ENCODE measurements at places on chromosomes 16 and 17.

DNA sequence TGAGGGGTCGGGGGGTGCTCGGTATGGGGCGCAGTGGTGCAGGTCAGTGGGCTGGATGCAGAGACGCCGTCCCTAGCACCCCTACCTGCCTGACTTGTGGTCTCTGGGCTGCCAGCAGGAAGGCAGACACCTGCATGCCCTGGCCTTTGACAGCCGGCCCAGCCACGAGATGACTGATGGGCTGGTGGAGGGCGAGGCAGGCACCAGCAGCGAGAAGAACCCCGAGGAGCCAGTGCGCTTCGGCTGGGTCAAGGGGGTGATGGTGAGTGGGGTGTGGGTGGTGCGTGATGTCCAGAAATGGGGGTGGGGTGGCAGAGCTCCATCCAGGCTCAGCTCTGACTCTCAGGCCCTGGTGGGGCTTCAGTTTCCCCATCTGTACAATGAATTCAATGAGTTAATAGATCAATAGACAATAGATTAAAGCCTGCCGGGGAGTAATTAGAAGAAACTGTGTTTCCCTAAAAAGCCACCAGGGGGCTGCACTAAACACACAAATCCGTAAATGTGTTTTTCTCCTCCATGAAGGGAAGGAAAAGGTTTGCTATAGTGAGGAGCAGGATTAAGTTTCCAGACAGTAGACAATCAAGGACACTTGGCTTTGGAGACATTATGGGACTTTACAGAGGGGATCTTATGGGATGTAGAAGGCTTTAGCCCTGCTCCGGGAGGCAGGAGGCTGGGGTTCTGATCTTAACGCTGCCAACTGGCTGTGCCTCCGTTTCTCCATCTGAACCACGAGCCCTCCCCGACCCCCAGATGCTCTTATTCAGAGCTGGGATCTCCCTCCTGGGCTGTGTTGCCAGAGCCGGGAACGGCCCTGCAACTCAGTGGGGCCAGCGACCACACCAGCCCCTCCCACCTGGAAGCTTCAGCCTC is 2.2 kb downstream of the SLC12A3 start:
- no peak for DNase-seq

DNA sequence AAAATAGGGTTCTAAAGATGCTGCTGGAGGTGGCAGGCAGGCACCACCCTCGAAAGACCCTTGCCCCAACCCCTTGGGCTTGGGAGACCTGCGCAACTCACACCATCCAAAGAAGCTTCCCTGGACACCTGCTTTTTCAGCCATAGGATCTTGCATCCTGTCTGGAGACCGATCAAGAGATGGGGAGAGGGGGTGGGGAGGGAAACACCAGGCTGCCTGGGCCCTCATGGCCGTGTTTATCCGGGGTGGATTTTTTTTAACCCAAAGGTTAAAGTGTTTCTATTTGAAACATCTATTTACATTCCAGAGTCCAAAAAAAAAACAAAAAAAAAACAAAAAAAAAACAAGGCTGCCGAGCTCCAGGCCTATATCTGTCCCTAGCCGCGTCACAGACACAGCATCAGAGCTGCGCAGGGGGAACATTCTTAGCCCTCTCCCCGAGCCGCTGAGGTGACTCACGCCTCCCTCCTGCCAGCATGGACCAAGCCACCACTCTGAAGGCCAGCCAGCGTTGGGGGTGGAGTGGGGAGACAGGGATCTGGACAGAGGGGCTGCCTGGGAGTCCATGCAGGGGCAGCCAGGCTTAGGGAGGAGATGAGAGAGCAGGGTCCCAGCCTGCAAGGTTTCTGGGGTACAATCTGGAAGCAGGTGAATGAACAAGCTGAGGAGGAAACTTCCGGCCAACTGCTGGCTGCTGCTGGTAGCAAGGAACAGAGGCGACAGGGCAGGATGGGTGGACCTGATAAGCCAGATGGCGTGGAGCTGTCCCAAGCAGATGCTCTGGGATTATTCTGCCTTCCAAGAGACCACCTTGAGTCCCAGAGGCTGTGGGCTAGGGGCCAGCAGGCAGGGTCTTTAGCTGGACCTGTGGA is 14.8 kb downstream of the HDAC5 start:
- no peak for DNase-seq

GRCh38 chr17:29007860-29008455 is 2.1 kb upstream of the SEZ6 start:
- no peak for DNase-seq

DNA sequence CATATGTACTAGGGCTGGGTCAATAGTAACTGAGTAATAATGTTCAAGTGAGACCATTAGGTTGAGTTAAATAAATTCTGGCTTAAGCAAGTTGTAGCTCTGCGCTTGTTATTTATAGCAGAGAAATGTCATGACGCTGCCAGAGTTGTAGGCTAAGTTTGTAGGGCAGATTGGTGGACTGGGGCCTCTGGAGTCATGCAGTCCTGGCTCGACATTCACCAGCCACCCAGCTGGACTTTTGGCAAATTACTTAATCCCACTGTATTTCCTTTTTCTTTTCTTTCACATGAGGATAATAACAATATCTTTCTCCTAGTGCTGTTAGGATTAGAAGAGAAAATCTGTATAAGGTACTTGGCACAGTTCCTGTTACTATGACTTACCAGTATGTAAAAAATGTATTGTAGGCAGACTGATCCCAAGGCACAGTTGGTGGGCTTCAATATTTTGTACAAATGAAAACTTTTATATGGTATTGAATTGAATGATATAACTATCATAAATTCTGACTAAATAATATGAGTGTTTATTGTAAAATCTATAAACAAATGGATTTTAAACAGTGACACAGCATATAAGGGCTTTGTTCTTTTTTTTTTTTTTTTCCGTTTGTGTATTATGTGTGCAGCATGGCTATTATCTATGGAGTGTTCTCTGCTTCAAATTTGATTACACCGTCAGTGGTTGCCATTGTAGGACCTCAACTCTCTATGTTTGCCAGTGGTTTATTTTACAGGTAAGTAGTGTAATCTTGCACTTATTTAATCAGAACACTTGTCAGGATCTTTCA is 2.6 kb downstream of the MFSD11 start:
- DNase-seq, result no peak

DNA sequence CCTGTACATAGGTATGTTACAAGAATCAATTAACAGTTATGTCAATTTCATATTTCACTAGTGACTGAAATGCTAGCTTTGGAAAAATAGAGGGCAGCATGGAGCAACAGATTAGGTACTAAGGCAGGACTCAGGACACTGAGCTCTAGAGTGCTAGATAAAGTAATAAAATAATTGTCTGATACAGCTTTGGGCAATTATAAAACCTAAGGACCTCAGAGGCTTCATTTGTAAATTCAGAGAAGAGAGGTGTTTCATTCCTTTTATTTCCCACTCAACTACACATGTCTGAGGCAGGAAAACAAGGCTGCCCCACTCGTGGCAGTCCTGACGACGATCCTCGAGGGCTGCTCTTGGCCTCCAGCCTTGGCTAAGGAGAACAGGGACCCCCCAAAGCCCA is 81.5 kb downstream of the CA4 start:
- no peak for DNase-seq

DNA sequence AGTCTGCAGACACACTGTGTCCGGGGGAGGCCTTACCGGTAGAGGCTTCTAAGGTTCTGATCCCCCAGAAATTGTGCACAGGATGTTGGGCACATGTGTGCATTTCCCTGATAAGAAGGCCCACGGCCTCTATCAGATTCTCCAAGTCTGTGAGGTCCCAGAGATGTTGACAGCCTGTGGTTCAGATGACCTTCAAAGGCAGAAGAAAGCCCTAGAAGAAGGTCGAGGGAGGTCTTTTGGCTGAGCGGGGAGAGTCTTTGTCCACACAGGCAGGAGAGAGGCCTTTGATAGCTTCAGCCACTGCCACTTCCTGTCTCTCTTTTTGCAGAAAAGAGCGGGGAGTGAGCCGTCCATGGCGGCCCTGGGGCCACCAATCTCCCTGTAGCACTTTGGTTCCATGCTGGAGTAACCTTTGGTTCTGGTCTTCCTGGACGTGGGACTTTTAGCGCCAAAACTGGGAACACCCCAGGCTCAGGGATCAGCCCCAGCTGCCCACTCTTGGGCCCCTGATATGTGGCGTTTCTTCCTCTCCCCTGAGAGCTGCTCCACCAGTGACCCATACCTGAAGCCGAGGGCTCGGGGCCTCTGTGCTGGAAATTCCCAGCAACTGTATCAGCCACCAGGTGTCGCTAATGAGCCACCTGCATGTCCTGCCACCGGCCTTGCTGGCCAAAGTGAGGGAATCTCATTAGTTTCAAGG is 28.1 kb upstream of the LGALS9 start:
- DNase-seq, result no peak

All from KG1 (cell line).